ENCODE measurements at places on chromosomes 1 and 21.

- no peak for DNase-seq
Observed at GRCh38 chr1:179677882-179678281, 65.2 kb upstream of the FAM163A start.

DNA sequence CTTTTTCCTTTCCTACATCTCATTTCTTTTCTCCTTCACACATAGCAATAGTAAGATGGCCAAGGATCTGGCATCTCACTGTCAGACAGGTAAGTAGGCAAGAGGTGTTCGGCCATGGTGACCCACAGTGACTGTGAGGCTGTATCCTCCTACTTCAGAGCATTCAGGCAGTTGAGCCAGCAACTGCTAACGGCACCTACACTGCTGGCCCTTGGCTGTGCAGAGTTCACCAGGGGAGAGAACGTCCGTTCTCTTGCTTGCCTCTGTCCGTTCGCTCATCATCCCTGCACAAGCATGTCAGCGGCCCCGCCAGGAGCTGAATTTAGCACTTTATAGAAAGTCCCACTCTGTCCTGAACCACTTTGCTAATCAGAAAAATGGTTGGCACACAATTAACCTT is 113.6 kb downstream of the GREM2 start:
- no peak for DNase-seq

- no peak for DNase-seq
Observed at GRCh38 chr1:244344001-244344400, 107.7 kb downstream of the ADSS2 start.

DNA sequence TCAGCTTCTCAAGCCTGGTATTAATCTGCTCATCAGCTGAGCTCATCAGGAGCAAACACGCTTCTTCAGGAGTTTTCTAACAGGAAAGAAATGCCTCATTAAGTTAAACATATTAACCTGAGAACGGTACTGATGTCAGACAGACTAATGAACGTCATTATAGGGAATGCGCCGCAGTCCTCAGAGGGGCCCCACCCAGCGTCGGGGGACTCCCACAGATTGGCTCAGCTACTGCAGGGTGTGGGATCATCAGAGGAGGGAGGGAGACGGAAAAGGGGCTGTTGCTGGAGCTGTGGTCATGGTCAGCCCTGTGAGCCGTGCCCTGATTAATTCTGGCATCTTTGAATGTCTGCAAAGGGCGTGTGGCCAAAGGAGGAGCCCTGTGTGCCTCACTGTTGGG is 348.5 kb downstream of the PTPRU start:
- no peak for DNase-seq

DNA sequence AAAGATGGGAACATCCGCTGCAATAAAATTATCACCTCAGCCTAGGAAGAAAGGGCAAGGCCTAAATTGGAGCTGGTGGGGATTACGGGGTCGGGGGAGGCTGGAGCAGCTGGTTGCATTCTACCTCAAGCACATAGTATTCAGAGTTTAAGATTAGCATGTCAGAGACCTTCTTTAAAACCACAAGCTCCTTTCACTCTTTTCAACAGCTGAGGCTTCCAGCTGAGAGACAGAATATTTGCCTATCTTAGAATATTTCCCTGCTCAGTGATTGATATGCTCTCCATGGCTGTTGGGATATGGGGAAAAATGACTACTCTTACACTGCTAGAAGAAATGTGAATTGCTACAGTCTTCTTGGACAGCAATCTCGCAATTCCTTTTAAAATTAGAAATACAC is 248.6 kb downstream of the TBX15 start:
- peak; percentile 74 for DNase-seq

GRCh38 chr1:1618396-1619068 is 3.2 kb downstream of the MIB2 start:
- no peak for DNase-seq

DNA sequence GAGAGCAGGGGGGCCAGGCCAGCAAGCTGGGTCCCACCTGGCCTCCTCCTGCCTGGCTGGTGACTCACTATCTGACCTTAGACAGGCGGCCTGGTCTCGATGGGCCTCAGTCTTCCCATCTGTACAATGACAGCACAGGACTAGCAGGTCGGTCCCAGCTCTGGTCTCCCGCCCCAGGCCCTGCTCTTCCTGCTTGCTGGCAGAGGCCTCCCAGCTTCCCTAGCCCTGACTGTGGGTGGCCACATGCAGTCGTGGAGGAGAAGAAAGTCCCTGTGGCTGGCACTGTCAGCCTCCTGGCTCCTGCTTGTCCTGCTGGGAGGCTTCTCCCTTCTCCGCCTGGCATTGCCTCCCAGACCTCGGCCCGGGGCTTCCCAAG is 817 bp downstream of the EXTL1 start:
- no peak for DNase-seq
